ENCODE measurements at places on chromosomes 3 and 15.

- no peak for DNase-seq
These were observed 1.3 kb downstream of the STT3B start for GRCh38 chr3:31534065-31534425.

GRCh38 chr3:166785876-166786275, 594.2 kb downstream of the ZBBX start:
- no peak for DNase-seq

GRCh38 chr3:133931084-133931483, 35.4 kb upstream of the RAB6B start:
- DNase-seq = no peak

- DNase-seq = peak; percentile 69
These were observed 1.9 kb downstream of the AEN start for GRCh38 chr15:88623061-88623460.

DNA sequence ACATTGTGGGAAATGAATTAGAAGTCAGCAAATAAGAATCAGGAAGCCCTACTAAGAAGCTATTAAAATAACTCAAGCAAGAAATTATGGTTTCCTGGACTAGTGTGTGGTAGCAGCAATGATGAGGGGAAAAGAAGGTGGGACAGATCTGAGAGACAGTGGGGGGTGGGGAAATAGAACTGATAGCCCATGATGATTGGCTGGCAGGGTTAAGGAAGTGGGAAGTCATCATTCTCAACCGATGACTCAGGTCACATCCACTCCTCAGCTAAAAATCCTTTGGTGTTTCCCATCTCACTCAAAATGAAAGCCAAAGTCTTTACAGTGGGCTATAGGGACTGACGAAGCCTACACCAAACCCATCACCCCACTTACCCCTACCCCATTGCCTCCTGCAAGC, 153.9 kb upstream of the ARHGEF26 start:
- no peak for DNase-seq

DNA sequence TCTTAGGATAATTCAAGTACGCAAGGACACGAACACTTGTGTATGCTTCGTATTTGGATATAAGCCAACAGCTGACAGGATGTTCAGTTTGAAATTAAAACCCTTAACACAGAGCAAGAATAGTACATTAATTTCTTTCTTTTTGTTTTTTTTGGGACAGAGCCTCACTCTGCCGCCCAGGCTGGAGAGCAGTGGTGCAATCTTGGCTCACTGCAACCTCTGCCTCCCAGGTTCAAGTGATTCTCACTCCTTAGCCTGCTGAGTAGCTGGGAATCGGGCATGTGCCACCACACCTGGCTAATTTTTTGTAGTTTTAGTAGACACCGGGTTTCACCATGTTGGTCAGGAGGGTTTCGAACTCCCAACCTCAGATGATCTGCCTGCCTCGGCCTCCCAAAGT, 32.4 kb downstream of the TOMM70 start:
- DNase-seq = no peak

- no peak for DNase-seq
These were observed 483.9 kb upstream of the TBL1XR1 start for GRCh38 chr3:177681156-177681555.

DNA sequence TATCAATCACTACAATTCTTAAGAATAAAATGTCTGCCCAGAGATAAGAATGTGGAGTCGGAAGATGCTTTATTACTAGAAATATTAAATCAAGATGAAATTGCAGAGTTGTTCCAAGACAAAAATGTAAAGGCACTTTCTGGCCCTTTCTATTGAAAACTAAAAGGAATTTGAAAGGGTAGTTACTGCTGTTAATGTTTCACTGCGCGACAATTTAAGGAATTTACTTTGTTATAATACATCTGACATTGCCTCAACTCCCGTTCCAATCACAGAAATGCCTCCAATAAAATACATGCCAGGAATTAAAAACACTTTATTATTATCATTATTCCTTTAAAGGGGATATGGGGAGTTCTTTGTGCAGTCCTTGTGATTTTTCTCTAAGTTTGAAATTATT, 26.4 kb downstream of the RSL24D1 start:
- DNase-seq = no peak

DNA sequence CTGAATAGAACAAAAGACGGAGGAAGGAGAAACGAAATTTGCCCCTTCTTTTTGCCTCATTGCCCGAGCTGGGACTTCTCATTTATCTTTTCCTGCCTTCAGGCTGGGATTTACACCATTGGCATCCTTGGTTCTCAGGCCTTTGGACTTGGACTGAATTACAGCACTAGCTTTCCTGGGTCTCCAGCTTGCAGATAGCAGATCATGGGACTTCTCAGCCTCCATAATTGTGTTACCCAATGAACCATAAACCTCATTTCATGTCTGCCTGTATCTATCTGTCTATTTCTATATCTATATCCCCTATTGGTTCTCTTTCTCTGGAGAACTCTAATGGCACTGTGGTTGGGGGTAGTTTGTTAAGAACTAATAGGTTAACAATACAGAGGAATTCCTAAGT, 31.5 kb upstream of the CTXND1 start:
- no peak for DNase-seq

DNA sequence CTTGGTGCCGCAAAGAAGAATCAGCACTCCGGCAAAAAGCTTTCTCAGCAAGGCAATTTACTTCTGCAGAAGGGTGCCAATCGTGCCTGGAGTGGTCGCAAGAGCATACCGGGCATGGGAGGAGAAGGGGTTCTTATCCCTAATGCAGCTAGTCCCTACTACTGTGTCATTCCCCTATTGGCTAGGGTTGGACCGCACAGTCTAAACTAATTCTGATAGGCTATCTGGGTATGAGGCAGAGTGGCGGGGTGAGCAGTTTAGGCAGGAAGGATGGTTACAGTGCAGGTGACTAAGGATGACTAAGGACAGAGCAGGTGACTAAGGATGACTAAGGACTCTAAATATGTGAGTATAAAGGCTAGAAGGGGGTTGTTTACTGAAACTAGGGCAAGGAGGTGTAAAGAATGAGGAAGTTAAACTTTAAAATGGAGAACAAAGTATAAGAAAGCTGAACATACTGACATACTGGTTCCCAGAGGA, 52.9 kb downstream of the PGBD4 start:
- no peak for DNase-seq

- DNase-seq = peak; percentile 56
These were observed 793 bp downstream of the PCOLCE2 start for GRCh38 chr3:142888099-142888480.

GRCh38 chr15:93887151-93887550, 344.2 kb upstream of the MCTP2 start:
- no peak for DNase-seq

GRCh38 chr3:12559520-12559919, 2.6 kb downstream of the MKRN2 start:
- no peak for DNase-seq

- no peak for DNase-seq
These were observed 15.2 kb downstream of the ST3GAL6 start for GRCh38 chr3:98778383-98778782.

GRCh38 chr3:100634493-100635272, 25.3 kb downstream of the ADGRG7 start:
- DNase-seq = peak; percentile 36

- DNase-seq = no peak
These were observed 12.0 kb downstream of the DNASE1L3 start for GRCh38 chr3:58198804-58199203.

- no peak for DNase-seq
These were observed 17.2 kb downstream of the SPTBN5 start for GRCh38 chr15:41876689-41877088.

DNA sequence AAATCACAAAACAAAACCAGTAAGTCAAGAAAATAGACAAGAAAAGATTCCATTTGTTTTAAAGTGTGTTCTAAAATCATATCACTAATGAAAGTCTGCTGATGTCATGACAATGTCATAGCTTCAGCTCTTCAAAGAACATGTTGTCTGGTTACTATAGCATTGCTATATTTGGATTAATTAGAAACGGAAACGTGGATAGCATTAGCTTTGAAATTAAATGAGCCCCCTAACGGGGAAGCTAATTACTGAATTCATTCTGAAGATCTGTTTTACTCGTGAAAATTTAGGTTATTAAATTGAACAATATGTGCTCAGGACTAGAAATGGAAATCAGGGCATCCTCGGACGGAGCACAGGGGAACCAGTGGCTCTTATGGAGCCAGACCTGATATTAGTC, 316.7 kb upstream of the AGTR1 start:
- DNase-seq = no peak

DNA sequence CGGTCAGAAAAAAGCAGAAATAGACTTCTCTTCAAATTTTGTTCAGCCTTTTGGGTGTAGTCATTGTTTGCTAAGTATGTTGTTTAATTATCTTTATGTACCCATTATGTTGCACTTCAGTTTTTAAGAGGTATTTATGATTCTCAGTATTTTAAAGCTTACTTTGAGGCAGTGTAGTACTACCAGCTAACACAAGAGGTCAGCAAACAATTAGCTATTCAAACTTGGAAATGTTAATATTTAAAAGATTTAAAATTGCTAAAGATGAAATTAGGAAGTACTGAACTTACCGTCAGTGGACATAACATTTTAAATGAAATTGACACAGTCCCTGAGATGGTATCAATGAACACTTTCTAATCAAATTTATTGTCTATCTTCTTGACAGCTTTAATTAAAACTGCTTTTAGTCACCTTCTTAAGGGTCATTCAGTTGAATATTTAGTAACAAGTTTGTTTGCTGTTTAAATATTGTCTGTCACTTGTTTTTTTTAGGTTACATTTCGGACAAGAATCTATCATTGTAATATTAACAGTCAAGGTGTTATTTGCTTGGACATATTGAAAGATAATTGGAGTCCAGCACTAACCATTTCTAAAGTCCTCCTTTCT, 28.1 kb downstream of the NKIRAS1 start:
- peak; percentile 15 for DNase-seq

GRCh38 chr3:52227766-52228165, 2.3 kb upstream of the TLR9 start:
- DNase-seq = no peak

DNA sequence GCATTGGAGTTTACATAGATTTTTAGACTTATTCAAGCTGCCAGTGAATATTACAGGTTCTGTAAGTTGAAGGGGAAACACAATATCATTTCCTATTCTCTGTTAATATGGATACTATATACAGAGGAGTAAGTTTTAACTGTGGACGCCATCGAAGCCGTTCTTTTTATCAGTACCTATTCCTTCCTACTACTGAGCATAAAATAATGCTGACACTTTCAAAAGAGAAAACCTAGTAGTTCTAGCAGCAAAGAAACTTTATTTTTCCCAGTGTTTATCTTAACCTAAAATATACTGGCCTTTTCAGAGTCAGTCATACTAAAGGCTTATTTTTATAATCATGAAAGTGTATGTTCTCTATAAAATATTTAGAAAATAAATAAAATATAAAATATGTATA, 14.2 kb downstream of the LRRC31 start:
- DNase-seq = no peak

GRCh38 chr3:166478356-166478755, 641.1 kb upstream of the BCHE start:
- DNase-seq = no peak

- no peak for DNase-seq
These were observed 107.8 kb upstream of the CNTN3 start for GRCh38 chr3:74722211-74722610.

DNA sequence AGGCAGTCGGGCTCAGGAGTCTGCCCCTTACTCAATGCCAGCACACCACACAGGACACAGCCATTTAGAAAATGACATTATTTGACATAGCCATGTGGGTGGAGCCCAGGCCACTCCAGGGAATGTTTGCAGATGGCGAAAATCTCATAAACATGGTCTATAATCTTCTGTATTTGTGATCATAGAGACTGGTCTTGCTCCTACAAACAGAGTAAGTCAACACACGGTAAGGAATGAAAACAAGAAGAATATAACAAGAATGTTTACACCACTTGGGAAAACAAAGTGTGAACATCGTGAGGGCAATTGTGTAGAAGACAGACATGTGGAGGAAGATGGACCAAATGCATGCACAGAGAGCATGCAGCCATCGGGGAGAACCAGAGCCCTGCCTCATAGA, 68.2 kb downstream of the SEMA5B start:
- no peak for DNase-seq

DNA sequence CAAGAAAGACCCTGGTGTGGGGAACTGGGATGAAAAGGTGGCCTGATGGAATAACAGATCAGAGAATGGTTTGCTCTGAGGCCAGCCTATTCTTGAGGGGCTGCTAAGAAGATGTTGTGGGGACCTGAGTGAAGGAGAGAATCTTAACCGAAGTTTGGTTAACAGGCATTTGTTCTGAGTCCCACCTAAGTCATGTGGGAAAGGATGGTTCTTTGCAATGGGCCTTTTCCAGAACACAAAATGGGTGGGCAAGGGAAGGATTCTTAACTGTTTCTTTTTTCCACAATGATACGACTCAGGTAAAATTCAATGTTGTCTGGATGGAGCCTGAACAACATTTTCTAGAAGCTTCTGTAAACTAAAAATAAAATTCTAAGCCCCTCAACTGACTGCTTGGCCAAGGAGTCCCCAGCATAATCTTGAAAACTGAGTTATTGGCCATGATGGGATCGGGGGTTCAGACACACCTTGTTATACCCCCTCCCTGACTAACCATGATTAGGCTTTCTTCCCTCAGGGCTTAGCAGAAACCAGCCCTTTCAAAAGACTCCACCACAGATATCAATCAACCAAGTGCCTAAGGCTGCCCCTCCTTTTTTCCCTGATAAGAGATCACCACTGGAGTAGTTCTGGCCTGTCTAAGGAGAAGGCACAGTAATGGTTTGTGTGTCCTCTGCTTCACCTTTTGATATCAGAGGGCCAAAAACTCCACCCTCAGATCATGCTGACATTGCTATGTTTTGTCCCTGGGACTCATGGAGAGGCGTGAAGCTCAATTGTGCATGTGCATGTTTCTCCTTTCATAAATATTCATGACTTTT, 30.1 kb downstream of the SCN11A start:
- DNase-seq = no peak

DNA sequence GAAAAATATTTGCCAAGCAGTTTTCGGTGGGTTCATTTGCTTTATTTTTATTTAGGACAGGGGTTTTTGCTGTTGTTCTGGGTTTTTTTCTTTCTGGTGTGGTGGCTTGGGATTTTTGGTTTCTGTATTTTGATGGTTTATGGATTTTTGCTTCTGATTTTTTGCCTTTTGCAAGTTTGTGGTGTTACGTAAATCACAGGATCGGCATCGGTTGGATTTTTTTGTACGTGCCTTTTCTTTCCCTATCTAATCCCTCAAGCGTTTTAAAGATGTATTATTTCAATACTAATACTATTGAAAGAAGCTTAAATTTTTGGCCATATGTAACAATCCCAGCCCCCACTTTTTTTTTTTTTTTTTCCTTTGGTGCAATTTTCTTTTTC, 782 bp upstream of the BCL6 start:
- no peak for DNase-seq

Measured in NCI-H460 (cell line).